PC-9 (cell line): ENCODE measurements at places on chromosomes 2 and 18.

GRCh38 chr2:68124321-68124720 lies 33.4 kb upstream of the PNO1 start:
- no peaks in the 10 kb centered on the region for H3K27me3 ChIP-seq
- no peaks in the 10 kb centered on the region for H3K36me3 ChIP-seq
- no peak overlapping the region for H3K4me3 ChIP-seq
- H3K27ac ChIP-seq, result no peak overlapping the region
- no peak for DNase-seq
- H3K4me1 ChIP-seq, result no peaks in the 10 kb centered on the region

- no peak overlapping the region for H3K27ac ChIP-seq
- H3K36me3 ChIP-seq, result no peaks in the 10 kb centered on the region
- H3K4me3 ChIP-seq, result no peak overlapping the region
- H3K4me1 ChIP-seq, result no peaks in the 10 kb centered on the region
- no peak for DNase-seq
Measured at GRCh38 chr18:48751727-48752468, 198.9 kb downstream of the SMAD7 start.

- peak; percentile 16 for DNase-seq
- H3K36me3 ChIP-seq, result no peaks in the 10 kb centered on the region
- no peak overlapping the region for H3K4me3 ChIP-seq
- no peak overlapping the region for H3K27ac ChIP-seq
- no peaks in the 10 kb centered on the region for H3K4me1 ChIP-seq
- H3K27me3 ChIP-seq, result peaks cover 68% of the 10 kb centered on the region
Measured at GRCh38 chr2:239035997-239036731, 188.3 kb downstream of the TWIST2 start.

- no peak overlapping the region for H3K27ac ChIP-seq
- H3K36me3 ChIP-seq, result no peaks in the 10 kb centered on the region
- no peak overlapping the region for H3K4me3 ChIP-seq
- H3K27me3 ChIP-seq, result peaks cover 64% of the 10 kb centered on the region
Measured at GRCh38 chr2:644871-645270, 32.3 kb downstream of the TMEM18 start.

DNA sequence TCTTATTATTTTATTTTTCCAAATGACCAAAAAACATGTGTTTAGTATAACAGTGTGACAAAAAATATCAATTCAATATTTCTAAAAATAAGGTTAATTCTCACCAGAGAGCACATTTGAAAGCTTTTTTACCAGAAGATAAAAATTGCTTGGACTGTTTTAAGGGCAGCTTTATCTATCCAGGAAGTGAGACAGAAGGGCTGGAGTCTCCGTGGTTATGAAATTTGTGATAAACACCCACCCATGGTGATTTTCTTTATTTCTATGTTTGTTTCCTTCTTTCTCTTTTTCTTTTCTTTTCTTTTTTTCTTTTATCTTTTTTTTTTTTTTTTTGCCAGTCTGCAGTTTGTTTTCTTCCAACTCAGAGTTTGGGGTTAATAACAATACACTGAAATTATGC lies 298.5 kb downstream of the PIEZO2 start:
- H3K27me3 ChIP-seq, result peaks cover 26% of the 10 kb centered on the region
- no peaks in the 10 kb centered on the region for H3K4me1 ChIP-seq
- no peaks in the 10 kb centered on the region for H3K36me3 ChIP-seq
- no peak overlapping the region for H3K4me3 ChIP-seq
- H3K27ac ChIP-seq, result no peak overlapping the region

DNA sequence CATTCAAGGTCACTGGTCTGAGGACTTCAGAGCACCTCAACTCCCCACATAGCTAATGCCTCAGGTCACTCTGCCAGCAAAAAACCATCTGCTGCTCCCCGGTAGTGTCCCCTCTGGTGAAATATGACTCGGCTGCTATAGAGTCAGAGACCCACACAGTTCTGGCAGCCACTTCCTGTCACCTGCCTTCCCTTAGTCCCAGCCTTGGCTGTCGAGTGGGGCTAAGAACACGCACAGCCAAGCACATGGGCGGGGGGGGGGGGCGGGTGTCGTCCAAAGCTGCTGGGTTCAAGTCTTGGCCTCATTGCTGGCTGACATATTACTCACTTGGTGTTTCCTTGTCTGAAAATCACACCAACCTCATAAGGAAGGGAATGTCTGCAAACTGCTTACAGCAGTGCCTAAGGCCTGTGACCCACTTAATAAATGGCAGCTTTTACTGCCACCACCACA lies 37.5 kb downstream of the POLR1A start:
- no peaks in the 10 kb centered on the region for H3K27me3 ChIP-seq
- peaks cover 58% of the 10 kb centered on the region for H3K36me3 ChIP-seq
- H3K27ac ChIP-seq, result no peak overlapping the region
- H3K4me3 ChIP-seq, result no peak overlapping the region
- H3K4me1 ChIP-seq, result peaks cover 26% of the 10 kb centered on the region

DNA sequence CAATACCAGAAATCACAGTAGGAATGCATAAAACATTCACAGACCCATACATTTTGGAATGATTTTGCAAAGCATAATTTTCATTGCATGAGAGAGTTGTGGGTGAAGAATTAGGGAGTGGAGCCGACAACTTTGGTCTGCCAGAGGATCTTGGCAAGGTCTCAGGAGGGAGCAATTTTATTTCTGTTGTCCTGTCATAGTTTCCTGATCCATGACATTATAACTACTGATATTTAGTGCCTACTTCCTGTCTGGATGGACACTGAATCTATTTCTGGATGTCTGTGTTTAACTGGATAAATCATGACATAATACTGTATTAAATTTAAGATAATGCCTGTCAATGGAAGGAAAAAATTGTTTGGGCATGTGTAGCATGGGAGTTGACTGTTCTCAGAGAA lies 2.4 kb downstream of the ITGA4 start:
- H3K4me3 ChIP-seq, result no peak overlapping the region
- no peaks in the 10 kb centered on the region for H3K36me3 ChIP-seq
- no peaks in the 10 kb centered on the region for H3K27me3 ChIP-seq
- DNase-seq, result no peak
- no peaks in the 10 kb centered on the region for H3K4me1 ChIP-seq

DNA sequence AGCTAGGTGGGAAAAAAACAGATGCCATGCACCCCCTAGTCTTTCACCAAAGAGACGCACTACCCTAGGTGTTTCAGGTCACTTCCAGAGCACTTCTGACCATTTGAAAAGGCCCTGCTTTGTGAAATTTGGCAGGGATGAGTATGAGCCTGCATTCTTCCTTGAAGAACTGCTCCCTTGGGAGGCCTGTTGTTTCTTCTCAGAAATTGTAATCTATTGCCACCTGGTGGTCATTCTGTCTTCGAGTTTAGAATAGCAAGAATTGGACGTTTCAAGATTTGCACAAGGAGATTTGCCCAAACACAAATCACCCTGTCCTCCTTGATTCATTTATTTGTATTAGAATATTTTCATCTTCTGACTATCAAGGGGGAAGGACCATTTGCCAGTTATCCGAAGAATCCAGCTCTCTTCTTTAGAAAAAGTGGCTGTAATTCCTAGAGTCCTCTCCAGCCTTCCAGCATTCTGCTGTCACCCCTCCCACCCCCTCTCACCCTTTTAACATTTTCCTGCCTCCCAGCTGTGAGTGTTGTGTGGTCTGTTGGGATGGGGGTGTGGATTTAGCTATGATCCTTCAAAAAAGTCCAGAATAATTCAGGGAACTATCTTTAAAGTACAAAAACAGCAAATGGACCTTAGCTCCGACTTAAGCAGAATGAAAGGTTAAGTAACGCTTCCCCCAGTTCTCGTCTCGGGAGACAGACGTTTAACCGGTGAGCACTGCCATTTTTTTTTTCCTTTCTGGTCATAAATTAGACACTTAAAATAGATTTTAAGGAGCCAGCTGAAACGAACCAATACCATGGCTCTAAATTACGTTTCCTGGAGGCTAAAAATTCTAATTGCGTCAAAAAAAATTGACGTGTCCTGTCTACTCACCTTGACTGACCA lies 3.7 kb upstream of the GAD1 start:
- H3K4me1 ChIP-seq, result no peaks in the 10 kb centered on the region
- no peak overlapping the region for H3K27ac ChIP-seq
- H3K36me3 ChIP-seq, result no peaks in the 10 kb centered on the region
- no peak overlapping the region for H3K4me3 ChIP-seq
- DNase-seq, result peak; percentile 34
- H3K27me3 ChIP-seq, result no peaks in the 10 kb centered on the region

DNA sequence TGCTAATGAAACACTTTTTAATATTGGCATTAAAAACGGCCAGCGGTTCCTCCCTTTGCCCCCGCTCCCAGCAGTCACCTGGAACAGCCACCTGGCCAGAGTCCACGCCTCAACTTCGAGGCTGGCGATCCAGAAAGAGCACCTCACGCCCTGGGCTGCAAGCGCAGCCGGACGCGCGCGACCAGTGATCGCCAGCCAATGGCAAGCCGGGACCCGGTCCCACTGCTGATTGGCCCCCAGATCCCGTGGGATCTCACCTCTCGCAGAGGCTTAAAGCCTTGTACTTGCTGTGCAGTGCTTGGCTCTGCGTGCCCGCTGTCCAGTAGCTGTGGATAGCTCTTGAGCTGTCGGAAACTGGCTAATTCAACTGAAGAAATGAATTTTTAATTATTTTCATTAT lies 4.1 kb upstream of the RBM45 start:
- H3K27ac ChIP-seq, result no peak overlapping the region
- no peaks in the 10 kb centered on the region for H3K36me3 ChIP-seq
- H3K27me3 ChIP-seq, result no peaks in the 10 kb centered on the region
- peaks cover 17% of the 10 kb centered on the region for H3K4me1 ChIP-seq
- no peak for DNase-seq
